ENCODE measurements at places on chromosomes 4 and X.
A peak's percentile ranks its signal among the peaks of the same experiment; 100 is the strongest.

DNA sequence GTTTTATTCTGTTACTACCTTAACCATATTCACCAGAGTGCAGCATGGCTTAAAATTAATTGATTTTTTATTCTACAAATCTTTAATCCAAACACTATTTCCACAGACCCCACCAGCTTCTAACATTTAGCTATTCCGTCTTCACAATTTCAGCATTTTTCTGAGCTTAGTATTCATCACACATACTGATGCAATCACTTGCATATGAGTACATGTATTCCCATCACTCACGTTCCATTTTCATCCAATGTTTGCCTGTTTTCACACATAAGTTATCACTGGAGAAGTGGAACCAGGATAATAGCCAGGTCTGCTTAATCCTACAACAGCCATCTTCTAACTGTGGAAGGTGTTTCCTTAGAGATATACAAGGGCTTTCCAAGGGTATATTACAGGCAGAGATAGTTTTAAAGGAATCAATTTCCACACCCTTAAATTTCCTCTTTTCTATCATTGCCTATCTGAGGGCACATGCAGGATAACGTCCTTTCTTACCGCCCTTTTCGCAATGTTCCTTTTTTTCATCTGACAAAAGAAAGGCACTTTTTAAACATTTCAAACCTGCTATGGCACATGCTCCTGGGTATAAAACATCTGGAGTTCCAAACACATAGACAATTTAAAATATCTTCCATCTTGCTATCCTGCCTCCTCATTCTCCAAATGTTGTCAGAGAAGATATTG, 115.8 kb downstream of the CORIN start:
- DNase-seq, result no peak

DNA sequence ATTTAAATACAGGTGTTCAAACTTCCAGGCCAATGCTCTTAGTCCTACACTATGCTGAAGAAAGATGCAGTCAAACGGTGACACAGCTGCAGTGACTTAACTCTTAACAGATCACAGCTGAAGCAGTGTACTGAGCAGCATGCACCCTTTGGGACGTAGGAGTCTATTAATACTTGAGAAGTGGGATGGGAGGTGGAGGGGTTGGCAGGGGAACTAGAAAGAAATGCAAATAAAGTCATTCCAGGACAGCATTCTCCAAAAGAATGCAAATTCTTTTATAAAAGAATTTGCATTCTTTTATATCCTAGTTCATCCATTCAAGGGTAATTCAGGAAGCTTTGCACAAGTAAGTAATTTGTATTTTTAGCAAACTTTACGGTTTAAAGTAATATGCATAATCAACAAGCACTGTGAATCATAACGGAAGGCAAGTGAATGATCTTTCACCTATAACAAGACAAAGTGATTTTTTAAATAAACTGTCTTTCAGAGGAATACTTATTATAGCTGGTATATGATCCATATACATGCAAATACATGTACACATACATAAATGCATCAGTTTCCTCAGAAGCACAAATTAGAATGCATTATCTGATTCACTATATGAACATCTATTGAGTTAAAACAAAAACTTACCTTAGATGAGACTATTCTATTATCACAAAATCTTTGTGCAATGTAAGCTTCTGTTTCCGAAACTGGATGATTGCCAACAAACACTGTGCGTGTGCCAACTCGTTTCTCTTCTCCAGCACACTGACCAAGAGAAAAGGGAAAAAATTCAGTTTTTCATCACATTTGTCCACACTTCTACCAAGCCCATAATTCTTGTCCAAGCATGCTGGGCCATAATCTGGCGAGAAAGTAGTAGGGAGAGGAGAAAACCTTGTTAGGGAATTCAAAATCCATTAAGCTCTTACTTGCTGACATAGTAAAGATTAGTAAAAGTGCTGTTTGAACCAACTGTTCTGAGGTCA, 106.5 kb downstream of the ATP11C start:
- no peak for DNase-seq

DNA sequence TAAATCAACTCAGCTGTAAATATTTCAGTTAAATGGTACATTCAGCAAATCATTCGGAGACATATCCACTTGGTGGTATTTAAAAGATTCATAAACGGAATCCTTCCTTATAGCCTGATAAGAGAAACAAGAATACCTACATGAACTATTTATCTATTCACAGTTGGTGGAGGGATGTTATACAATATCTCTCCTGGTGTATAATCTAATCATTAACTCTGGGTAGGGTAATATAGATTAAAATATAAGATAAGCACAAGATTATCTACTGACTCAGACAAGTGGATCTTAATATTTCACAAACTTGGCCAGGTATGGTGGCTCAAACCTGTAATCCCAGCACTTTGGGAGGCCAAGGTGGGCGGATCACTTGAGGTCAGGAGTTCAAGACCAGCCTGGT, 164.5 kb upstream of the MAP3K15 start:
- no peak for DNase-seq

GRCh38 chr4:7359400-7360062, 75.2 kb downstream of the PSAPL1 start:
- DNase-seq, result peak; percentile 75

- DNase-seq, result no peak
Observed at GRCh38 chr4:76856243-76857073, 41.5 kb downstream of the SOWAHB start.

- no peak for DNase-seq
Observed at GRCh38 chrX:11629593-11630211, 36.0 kb downstream of the ARHGAP6 start.

DNA sequence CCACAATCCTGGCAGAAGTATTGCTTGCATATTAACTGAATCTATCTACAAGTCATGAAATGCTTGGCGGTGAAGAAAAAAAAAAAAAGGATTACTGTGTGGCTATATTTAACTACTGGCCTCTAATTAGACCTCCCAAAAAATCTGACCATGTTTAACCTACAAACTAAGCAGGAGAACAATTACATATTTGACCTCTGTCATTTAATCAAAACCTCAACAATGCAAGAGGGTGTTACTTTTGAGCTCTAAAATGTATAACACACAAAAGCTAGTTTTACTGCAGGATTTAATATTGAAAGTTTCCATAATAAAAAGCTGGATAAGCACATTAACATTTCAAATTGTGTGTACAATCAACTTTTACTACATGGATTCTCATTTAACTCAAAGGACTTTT, 1.5 kb downstream of the ITM2A start:
- no peak for DNase-seq

DNA sequence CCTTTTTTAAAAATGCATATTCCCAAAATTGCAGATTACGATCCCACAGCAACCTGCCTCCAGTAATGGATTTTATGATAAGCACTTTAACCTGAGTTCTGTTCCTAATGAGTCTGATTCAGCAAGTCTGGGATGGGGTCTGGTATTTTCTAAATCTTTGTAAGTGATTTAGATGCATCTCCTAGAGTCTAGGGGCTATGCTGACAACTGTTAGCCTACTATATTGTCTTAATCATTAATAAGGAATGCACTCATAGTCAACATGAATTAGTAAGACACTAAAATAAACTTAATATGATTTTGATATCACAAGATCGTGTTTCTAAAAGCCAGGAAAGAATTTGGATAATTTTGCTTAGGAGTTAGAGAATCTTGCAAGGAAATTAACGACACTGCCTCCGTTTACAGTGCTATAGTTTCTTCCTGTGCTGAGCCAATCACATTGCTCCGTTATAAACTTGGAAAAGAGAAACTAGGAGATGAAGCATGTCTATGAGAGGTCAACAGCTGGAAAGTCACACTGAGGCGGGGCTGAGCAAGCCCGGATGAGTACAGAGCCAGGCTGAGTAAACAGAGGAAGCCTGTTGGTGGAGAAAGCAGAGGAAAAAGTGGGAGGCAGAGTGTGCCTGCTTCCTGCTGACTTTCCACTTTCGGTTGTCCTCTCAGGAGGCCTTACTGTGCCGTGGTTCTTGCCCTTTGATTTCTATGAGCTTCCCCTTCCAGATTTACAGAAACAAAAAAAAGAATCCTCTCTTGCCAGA, 5.4 kb downstream of the SCARB2 start:
- peak; percentile 80 for DNase-seq

GRCh38 chr4:139962130-139962684, 191.8 kb downstream of the MAML3 start:
- no peak for DNase-seq

DNA sequence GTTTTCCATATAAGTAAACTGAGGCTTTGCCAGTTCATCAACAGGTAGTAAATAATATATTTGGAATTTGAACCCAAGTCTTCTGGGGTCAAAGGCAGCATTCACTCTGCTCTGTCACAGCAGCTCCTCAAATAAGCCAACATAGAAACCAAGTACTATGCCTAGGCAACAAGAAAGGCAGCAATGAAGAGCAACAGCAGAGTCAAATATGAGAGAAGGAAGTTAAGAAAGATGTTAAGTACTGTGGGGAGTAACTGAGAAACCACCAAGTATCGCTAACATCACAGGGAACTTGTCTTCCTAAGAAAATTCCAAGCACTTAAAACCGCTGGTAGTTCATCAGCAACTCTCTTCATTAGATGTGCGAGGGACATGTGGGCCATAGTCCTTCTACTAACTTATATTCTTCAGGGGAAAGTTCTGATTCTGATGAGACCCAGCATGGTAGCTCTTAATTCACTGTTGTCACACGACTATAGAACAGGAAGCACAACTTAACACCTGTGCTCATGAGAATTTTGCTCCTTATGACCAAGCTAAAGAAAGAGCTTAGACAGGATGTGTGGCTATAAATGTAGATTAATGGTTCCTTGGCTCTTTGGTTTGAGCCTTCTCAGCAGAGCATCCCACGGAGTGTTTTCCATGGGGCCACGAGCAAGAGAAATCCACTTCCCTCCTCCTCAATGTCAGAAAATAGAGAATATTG, 107.8 kb downstream of the AR start:
- no peak for DNase-seq

DNA sequence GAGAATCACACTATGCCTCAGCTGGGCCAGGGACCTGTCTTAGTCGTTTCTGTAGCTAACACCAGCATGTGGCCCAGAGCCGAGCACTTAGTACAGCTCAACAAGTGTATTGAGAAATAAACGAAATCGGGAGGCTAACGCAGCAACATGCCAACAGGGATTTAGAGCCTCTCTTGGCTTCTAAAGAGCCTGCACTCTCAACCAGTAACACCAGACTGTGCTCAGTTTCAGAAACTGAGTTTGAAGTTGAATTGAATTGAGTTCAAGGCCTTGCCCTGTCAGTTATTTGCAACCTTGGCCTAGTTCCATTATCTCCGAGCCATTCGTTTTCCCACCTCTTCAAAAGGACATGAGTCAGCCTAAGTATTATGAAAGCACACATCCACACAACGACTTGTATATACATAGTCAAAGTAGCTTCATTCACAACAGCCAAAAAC, 71.3 kb upstream of the LDB2 start:
- DNase-seq, result no peak

DNA sequence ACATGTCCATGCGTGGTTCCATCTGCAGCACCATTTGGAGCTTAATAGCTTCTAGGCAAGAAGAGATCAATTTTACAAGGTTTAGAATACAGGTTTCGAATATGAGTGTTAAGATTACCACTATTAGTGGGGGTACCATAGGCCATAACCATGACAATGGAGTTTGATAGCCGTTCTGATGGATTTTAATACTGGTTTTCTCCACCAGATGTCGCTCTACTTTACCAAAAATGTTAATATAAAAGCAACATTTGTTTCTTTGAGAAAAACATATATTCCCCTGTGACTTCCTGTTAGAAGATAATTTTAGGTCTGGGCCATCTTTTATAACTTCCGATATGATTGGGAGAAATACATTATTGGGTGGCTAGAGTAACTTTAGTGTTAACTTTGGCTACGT, 499.7 kb upstream of the POU3F4 start:
- no peak for DNase-seq
